ENCODE measurements at places on chromosomes 11 and 22. TPM values are rescaled to one million over a fixed set of nuclear protein-coding genes. Genes with fewer than 3 reads are reported as not detected.

DNA sequence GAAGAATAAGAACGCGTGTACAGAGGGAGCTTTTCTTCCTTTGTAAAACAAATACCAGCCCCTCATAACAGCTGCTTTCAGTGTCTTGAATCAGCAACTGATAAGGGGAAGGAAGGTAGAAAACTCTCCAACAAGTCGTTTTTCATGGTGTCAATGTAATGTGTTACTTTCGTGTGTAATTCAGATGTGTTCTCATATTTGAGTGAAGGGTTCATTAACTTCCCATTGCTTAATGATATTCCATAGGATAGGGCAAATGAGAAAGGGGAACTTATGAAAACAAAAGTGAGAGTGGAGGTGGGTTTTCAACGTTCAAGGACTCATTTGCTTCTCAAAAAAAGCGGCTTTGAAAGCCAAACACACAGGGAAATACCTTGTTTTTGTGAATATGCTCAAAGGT is 452.1 kb downstream of the NTM start:
- no peak for DNase-seq

DNA sequence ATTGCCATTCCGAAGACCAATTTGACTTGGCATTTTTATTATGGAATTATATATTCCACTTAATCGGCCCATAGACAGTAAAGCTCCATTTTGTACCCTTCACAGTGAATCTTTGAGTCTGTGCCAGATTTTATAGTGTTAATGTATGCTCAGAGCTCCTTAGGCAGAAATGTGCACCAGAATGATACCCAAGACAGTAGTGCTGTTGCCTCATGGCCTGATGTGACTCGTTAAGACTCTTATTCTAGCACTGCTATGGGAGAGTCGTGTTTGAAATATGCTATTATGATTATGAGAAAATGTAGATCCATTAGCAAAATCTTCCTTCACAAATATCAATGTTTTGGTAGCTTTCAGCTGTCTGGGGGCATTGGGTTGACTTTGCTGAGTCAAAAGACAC is 209.8 kb upstream of the RAG2 start:
- no peak for DNase-seq

GRCh38 chr11:123100379-123101085 is 38.6 kb upstream of the HSPA8 start:
- no peak for DNase-seq

DNA sequence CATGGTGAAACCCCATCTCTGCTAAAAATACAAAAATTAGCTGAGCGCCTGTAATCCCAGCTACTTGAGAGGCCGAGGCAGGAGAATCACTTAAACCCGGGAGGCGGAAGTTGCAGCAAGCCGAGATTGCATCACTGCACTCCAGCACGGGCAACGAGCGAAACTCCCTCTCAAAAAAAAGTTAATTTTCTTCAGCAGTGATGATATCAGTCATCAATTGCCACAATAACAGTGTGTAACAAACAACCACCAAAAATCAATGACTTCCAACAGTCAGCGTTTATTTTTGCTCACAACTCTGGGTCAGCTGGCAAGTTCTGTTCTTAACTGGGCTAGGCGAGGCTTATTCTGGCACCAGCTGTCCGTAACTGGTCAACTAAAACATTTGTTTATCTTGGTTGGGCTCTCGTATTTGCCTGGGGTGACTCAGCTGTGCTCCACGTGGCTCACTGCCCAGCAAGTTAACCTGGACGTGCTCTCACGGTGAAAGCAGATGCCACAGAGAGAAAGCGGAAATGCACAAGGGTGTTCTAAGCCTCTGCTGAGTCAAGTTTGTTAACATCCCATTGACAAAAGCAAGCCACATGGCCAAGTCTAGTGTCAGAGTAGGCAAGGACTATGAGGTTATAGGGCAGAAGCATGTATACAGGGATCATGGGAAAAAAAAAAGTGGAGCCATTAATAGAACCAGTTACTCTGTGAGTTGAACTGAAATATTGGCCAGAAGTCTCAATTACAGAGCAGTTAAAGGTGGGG is 52.1 kb downstream of the LHFPL7 start:
- peak; percentile 85 for DNase-seq

DNA sequence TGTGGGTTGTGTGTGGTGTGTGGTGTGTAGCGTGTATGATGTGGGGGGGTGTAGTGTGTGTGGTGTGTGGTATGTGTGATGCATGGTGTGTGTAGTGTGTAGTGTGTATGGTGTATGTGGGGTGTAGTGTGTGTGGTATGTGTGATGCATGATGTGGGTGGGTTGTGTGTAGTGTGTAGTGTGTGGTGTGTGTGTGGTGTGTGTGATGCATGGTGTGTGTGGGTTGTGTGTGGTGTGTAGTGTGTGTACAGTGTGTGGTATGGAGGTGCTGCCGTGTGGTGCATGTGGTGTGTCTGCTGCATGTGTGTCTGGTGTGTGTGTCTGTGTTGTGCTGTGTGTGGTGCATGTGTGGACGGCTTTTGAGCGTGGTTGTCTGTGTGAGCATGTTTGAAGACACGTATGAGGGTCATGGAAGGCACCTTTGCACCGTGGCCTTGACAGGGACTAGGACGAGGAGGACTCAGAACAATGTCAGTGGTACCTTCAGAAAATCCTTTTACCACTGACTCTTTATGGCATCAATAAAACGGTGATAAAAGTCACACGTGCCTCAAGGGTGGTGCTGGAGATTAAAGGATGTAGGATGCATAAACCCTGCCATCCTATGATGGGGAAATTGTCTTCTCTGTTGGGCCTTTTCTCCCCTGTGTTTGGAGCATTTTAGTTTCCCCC is 328.7 kb upstream of the B3GAT1 start:
- no peak for DNase-seq

DNA sequence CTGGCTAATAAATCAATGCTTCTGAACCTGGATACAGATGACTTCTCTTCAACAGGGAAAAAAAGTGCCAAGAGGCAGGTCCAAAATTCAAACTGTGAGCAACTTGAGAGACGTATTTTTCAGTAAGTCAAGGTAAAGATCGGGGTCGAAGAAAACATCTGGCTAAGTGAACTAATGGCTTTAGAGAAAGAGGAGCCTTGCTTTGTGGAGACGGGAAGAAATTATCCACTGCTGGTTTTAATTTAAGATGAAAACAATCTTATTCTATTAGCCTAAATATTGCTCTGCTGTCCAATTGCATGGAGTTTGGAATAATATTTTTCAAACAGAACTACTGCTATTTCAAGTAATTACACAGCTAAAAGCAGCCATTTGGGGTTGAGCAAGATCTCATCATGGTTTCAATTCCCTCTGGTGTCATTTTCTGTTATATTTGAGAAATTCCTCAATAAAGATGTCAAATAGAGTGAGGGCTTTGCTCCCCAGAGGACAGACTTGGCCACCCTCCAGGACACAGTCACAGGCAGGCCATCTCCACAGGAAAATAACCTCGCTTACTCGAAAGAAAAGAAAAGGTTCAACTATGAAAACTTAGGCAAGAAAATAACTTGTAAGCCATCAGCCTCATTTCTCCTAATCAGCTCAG is 29.8 kb downstream of the SCUBE1 start:
- DNase-seq, result no peak

GRCh38 chr11:109088086-109088485 is 333.9 kb upstream of the C11orf87 start:
- no peak for DNase-seq

Gene LRRC10B
- total RNA-seq, result 40.2 TPM

Gene DDI1
- total RNA-seq, result not detected

Gene LRRN4CL
- total RNA-seq, result 0.55 TPM

Gene FOLR2
- not detected for total RNA-seq
